ENCODE measurements at places on chromosomes 11 and 22.

DNA sequence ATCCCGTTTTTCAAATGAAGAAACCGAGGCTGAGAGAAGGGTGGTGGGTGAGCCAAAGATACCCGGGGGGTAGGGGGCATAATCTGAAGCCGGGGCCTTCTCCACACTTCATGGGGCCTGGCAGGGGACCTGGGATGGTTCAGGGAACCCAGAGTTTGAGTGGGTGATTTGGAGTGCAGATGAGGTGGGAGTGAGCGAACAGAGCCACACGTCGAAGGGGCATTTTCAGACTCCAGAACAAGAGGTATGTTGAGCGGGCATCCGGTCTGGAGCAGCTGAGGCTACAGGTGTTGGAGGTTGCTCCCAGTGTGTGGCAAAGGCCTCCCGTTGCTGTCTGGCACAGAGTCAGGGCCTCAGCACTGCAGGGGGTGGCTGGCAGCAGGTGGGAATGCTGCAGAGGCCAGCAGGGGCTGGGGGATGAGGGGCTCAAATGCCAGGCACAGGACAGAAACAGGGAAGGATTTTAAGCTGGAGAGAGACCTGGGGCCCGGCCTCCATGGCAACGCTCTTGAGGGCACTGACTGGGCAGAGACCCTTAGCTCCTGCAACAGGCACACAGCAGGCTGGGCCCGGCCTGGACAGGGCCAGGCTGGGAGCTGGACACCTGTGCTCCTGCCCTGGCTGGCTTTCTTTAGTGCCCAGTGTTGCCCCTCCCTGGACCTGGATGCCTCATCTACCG, 46.2 kb downstream of the WNT11 start:
- DNase-seq: no peak

DNA sequence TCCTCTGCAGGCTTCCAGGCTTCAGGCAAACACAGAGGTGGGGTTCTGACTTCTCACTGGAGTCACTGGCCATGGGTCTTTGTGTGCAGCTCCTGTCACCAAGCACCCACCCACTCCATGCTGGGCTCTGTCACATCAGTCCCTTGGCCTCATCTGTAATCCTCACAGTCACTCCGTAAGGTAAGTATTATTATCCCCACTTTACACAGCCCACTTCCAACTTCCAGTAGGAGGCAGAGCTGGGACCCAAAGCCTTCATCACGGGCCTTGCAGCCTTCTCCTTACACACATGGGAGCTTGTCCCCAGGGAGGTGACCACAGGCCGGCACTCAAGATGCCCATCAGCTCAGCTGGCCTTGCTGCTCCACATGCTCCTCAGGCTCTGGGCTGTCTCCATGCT, 266.7 kb upstream of the B3GAT1 start:
- no peak for DNase-seq

DNA sequence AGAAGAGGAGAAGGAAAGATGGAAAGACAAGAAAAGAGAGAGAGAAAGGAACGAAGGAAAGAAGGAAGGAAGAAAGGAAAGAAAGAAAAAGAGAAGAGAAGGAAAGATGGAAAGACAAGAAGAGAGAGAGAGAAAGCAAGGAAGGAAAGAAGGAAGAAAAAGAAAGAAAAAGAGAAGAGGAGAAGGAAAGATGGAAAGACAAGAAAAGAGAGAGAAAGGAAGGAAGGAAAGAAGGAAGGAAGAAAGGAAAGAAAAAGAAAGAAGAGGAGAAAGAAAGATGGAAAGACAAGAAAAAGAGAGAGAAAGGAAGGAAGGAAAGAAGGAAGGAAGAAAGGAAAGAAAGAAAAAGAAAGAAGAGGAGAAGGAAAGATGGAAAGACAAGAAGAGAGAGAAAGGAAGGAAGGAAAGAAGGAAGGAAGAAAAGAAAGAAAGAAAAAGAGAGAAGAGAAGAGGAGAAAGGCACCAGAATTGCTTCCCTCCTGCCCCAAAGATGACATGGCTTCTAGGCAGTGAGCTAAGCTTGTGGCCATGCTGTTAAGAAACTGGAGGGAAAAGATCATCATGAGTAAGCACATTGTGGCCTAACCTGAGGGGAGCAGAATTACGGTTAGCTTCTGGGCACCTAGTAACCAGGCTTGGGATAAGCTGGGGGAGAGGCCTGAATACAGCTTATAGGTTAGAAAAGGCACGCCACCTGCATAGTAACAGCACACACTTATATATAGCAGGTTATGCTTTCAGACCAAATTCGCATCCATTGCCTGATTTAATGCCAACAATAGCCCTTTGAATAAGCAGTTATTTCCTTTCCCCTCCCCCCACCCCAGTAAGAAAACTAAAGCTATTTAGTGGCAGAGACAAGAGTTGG, 2.3 kb upstream of the ST3GAL4 start:
- DNase-seq: no peak

GRCh38 chr11:1283906-1284305, 25.5 kb downstream of the TOLLIP start:
- DNase-seq: no peak

DNA sequence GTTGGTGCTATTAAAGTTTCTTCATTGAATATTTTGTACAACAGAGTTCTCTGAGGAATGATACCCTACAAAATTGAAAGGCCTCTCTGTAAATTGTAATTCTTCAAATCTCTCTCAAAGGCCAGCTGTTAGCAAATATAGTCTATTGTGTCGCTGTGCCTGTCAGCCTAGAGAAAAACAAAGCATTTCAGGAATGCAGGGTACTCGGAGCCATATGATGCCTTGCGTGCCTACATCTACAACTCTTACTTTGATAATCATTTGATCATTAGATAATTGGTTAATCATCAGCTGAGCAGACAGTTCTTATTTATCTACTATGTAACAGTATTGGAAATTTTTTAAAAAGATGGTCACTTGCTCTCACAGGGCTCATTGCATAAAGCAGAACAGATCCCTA, 67.3 kb downstream of the RNF169 start:
- DNase-seq: no peak

GRCh38 chr11:41498726-41499125, 39.3 kb upstream of the LRRC4C start:
- no peak for DNase-seq

GRCh38 chr22:32997295-32997694, 60.9 kb downstream of the SYN3 start:
- no peak for DNase-seq

GRCh38 chr11:33044285-33044756, 4.9 kb downstream of the TCP11L1 start:
- DNase-seq: no peak

GRCh38 chr11:118845369-118845768, 38.3 kb upstream of the CXCR5 start:
- no peak for DNase-seq

GRCh38 chr11:77140231-77140851, 12.3 kb downstream of the MYO7A start:
- no peak for DNase-seq

- no peak for DNase-seq
Observed at GRCh38 chr11:129375751-129376657, at the start of gene BARX2. Gene BARX2, plus strand, starts transcription at chr11:129375848. Its CDS starts 188 bp downstream, at chr11:129376036.

GRCh38 chr11:125223901-125224361, 59.4 kb downstream of the PKNOX2 start:
- DNase-seq: no peak

GRCh38 chr22:26977741-26978376, 320.5 kb downstream of the MIAT start:
- no peak for DNase-seq

- DNase-seq: no peak
Observed at GRCh38 chr11:28393348-28393747, 285.2 kb downstream of the METTL15 start.

- DNase-seq: no peak
Observed at GRCh38 chr11:7489376-7489775, 4.1 kb downstream of the OLFML1 start.

- no peak for DNase-seq
Observed at GRCh38 chr11:79481795-79482194, 41.0 kb upstream of the TENM4 start.

- DNase-seq: no peak
Observed at GRCh38 chr11:34464591-34465051, 25.9 kb downstream of the CAT start.

DNA sequence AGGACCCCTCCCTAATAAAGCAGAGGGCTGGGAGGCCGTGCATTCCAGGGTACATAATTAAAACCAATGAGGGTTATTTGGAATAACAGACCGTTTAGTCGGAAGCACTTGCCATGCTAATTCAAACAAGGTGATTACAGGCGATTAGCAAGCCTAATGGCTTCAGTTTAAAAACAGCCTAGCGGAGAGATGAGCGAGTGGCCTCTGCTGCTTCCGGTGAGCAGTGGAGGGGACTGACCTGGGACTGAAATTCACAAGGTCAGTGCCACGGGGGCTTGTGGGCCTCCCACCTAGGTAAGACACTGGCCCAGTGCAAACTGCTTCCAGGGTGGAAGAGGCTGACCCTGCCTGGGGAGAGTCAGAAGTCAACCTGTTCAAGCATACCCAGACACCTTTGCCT, 56.8 kb upstream of the ALX4 start:
- no peak for DNase-seq

Data from esophagus squamous epithelium (tissue), 5 donors.